ENCODE measurements at places on chromosomes 1 and 21.

- no peak for DNase-seq
These were observed 6.5 kb downstream of the PYCR2 start for GRCh38 chr1:225917536-225917935.

GRCh38 chr21:45634511-45635183 is 8.9 kb upstream of the PCBP3 start:
- DNase-seq = no peak

GRCh38 chr1:9429342-9429711 is 109.9 kb upstream of the SLC25A33 start:
- no peak for DNase-seq

GRCh38 chr1:173661271-173661670 is 8.4 kb downstream of the ANKRD45 start:
- DNase-seq = no peak

- no peak for DNase-seq
These were observed 131.6 kb downstream of the GLUL start for GRCh38 chr1:182259968-182260367.

Measured in NCI-H226 (cell line).